ENCODE measurements at places on chromosomes 12 and 14.
A peak's percentile ranks its signal among the peaks of the same experiment; 100 is the strongest.

DNA sequence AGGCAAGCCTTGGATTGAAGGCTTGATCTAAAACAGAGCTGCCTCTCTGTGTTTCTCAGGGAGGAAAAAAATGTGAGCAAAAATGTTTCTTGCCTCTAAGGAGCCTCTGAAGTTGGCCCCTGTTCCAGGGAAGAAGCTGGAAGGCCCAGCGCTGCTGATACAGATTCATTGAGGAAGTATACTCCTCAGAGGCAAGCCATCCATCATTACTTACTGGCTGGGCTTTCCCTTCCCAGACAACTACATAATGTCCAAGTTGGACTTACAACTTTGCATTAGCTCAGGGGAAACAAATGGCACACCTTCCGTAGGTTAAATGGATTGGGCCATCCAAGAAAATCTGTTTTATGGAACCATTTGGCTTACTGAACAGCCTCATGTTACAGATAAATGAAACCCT is 263.7 kb upstream of the SEL1L start:
- no peak for DNase-seq

GRCh38 chr12:49577589-49578315 is 9.8 kb upstream of the MCRS1 start:
- no peak for DNase-seq

- no peak for DNase-seq
Measured at GRCh38 chr12:7608184-7608911, 57.4 kb downstream of the APOBEC1 start.

GRCh38 chr14:100071545-100071944 is 6.3 kb downstream of the EVL start:
- DNase-seq, result no peak

- no peak for DNase-seq
Measured at GRCh38 chr12:57741413-57741789, 2.9 kb upstream of the AGAP2 start.

DNA sequence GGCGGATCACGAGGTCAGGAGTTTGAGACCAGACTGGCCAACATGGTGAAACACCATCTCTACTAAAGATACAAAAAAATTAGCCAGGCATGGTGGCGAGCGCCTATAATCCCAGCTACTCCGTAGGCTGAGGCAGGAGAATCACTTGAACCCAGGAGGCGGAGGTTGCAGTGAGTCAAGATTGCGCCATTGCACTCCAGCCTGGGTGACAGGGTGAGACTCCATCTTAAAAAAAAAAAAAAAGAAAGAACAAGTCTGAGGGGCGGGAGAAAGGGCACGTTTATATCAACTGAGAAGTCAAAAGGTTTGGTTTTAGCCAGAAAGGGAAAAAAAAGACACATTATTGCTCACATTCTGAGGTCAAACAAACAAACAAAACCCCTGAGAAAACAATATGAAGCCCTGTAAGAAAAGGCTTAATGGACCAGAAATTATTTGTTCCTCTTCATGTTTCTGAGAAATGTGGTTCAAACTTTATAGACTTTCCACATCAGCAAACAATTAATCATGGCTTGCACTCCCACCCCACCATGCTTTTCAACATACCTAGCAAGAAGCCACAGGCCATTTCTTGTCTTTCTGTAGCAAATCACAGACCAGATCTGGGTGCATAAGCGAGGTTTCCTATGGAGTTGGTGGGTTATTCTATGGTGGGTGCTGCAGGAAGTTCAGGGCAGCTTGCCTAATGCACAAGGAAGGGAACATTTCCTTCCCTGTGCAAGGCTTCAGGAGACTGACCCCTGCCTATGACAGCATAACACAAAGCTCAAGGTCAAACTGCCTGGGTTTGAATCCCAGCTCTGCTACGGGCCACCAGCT is 80.1 kb downstream of the SSPN start:
- DNase-seq, result no peak

DNA sequence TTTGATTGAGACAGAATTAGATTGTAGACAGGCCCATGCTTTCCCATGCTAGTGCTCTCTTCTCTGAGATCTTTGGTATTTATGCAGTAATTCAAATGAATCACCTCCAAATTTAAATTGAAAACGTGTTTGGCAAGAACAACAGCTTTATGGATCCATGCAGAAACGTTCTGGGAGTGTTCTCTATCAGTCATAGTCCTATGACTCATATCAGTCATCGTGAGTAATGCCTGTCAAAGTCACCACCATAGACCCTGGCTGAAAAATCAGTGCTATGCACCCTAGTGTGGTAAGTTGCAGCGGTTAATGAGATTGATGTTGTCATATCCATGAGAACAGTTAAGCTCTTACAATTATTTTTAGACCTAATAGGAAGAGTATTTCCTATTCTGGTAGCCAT is 90.1 kb upstream of the FOXG1 start:
- no peak for DNase-seq

GRCh38 chr12:68445824-68446223 is 113.7 kb upstream of the MDM1 start:
- no peak for DNase-seq

- no peak for DNase-seq
Measured at GRCh38 chr14:87813211-87813610, 179.8 kb downstream of the GALC start.

- DNase-seq, result no peak
Measured at GRCh38 chr12:61869796-61870195, 390.4 kb upstream of the USP15 start.

DNA sequence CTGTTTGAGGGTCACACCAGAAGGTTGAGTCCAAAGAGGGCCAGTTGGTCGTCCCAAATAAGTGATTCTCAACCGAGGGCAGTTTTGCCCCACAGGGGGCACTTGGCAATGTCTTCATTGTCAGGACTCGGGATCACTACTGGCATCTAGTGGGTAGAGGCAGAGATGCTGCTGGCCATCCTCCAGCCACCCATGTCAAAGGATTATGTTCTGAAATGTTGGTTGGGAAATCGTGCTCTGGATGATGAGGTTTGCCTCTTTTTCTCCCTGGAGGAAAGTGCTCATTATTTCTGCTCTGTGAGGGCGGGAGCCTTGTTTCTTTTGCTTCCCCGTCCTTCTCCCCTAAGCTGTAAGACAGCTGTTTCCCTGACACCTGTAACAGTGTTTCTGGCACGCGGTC is 3.6 kb downstream of the ZNF839 start:
- peak; percentile 32 for DNase-seq

- DNase-seq, result peak; percentile 92
Measured at GRCh38 chr14:93959239-93960107, 16.9 kb downstream of the ASB2 start.

GRCh38 chr14:35470755-35471154 is 63.2 kb upstream of the INSM2 start:
- DNase-seq, result no peak

- DNase-seq, result no peak
Measured at GRCh38 chr14:72790887-72791566, 102.9 kb downstream of the DPF3 start.

- DNase-seq, result no peak
Measured at GRCh38 chr12:97638739-97639138, 176.1 kb downstream of the RMST start.

DNA sequence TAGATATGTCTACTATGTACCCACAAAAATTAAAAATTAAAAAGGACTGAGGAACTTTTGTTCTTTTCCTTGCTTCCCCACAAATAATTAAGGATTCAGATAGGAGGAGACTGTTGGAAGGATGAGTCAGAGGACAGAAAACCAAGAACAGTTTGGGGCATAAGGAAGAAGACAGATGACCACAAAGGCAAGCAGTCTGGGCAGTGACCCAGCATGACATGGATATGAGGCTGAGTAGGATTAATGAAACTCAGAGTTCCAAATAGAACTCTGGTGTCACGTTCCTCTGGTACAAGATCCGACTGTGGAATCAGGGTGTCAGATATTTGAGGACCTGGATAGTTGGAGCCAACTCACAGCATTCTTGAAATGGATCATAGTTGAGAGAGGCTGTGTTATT is 89.3 kb upstream of the SLC38A4 start:
- DNase-seq, result no peak

DNA sequence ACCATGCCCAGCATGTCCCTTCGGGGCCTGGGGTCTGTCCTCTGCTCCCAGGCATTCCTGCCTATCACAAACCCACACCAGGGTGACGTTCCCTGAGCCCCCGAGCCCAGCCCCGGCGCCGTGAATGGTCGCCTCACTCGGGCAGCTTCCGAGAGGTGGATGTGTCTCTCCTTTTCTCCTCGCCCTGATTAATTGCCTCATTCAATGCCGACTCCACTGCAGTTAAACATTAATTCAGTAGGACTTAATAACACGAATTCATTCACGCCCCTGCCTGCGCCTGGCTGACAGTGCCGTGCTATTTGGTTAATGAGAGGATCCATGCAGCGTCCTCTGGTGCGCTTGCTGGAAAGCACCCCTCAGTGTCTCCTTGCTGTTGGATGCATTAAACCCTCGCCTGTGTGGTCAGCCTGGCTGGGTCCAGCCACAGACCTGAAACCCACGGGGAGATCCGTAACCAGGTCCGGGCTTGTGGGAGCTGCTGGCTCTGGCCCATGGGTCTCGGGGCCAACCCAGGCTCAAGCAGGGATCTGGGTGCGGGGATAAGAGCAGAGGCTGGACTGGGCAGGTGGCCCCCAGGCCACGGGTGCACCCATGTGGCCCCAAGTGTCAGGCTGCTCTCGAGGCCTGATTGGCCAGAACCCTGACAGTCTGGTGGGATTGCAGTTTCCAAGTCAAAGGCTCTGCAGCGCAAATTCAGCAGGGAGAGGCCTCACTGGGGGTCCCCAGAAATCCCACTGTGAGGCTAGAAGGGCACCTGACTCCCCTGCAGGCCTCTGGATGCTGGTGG is 55.4 kb downstream of the FBRSL1 start:
- no peak for DNase-seq

- no peak for DNase-seq
Measured at GRCh38 chr12:116303929-116304328, 26.4 kb upstream of the MED13L start.

All from activated naive CD4-positive, alpha-beta T cell treated with anti-CD3 and anti-CD28 coated beads, Interleukin-2, amount 50 U/mL, for 16 hours (primary cell).